Eye (tissue), 1 donor: ENCODE measurements at places on chromosomes 12 and 14.

GRCh38 chr12:115404761-115405470, 720.9 kb upstream of the TBX3 start:
- DNase-seq, result peak; percentile 51

DNA sequence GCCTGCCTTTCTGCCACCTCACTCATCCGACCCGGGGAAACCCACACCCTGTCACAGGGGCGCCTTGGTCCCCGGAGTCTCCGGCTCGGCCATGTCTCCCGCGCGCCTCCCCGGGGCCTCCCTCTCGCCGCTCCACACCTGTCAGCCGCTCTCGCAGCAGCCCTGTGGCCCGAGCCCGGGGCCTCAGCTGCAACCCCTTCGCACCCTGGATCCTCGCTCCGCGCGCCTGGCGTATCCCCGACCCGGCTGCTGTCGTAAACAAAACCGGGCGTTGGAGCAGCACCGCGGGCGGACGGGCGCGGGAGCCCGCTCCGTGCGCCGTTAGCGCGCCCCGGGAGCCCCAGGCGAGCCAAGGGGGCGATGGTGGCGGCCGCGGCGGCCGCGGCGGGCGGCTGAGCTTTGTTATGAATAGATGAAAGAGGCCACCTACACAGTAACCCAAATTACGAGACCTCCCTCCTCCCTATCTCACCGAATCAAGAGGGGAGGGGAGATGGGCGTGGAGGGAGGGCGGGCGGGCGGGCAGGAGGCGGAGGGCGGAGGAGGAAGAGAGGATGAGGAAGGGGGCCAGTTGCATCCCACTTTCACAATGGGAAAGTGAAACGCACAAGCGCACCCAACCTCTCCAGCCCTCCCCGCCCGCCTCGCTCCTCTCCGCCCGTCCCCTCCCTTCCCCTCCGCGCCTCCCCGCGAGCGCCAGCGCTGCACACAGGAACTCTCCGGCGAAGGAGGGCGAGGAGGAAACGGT, at the start of gene PLXNC1:
PLXNC1 (plus strand) TSS at position 587 of the 748 bp plus-strand sequence. CDS start 395 bp downstream, outside the sequence.
- peak; percentile 86 for DNase-seq

DNA sequence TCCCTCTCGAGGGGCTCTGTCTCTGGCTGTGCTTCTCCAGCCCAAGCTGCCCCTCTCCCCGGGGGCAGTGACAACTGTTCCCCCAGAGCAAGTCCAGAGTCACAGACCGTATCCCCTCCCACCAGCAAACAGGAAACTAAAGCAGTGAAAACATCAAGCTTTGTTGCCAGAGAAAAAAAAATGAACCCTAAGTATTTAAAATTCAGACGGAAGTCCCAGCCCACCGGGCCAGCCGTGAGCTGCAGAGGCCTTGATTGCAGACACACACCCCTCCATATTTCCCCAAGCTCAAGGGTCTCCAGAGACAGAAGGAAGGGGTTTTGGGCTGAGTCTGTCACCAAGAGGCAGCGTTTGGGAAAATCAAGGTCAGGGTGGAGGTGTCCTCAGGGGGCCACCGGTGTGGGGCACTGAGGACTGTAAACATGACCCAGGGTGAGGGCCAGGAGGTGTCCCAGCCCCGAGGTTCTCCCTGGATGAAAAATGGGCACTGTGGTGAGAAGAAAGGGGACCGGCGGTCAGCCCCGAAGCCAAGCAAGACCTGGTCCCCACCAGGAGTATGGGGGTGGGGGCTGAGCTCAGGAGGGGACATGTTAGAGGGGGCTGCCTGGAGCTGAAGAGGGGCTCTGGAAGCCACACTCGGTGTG, 7.7 kb downstream of the PHETA1 start:
- no peak for DNase-seq

GRCh38 chr12:125412506-125412905, 347.3 kb downstream of the AACS start:
- no peak for DNase-seq

DNA sequence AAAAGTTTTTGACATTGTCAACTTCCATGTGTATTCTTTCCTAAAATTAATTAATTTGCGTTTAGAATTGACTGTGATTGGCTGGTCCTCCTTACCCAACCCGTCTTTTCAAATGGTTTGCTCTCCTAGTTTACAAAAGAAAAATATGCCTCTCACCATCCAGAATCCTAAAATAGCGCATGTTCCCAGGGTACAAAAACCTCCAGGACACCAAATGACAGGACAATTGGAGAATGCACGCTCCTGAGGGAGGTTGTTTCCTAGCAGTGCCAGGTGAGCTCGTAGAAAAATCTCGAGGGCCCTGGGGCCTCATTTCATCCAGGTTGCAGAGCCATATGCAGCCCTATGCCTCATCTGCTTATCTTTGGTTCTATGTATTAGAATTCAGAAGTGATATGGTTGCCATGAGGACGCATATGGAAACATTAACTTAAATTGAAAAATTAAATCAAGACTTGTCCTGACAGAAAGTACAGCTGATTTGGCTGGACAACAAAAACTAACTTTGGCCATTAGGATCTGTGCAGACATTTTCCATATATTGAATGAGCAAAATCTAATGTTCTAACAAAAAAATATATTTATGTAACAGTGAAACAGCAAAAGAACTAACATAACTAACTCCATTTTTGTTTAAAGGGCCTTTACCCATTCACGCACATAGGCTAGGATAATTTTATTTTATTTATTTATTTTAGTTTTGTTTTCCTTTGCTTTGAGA, 28.2 kb upstream of the EGLN3 start:
- peak; percentile 18 for DNase-seq

- DNase-seq, result no peak
Observed at GRCh38 chr12:72464471-72464870, 192.3 kb downstream of the TRHDE start.

DNA sequence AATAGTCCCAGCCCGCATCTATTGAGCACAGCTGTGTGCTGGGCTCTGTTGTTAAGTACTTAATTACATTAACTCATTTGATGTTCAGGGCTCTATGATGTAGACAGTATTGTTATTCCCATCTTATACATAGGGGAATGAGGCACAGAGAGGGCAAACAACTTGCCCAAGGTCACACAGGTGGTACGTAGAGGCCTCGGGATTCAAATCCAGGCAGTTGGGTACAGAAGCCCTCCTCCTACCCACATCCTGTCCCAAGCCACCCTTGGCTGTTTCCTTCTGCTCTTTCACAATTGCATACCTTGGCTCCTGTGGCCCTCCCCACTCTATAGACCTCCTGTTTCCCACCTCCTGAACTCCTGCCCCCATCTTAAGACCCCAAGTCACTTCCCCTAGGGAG, 10.0 kb upstream of the GPR68 start:
- no peak for DNase-seq

DNA sequence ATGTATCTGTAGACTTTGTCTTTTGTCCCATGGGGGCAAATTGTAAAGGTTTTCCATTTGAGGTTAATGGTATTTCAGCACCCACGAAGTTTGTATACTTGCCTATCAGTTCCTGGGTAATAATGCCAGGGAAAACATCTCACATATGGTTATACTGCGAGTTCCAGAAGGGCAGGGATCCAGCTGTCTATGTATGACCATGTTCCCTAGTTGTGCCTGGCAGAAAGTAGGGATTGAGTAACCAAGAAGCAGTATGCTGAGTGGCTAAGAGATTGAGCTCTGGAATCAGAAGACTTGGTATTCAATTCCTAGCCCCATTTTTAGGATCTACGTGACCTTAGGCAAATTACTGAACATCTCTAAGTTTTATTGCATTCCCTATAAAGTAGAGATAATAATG, 173.2 kb upstream of the PWP1 start:
- no peak for DNase-seq

- DNase-seq, result no peak
Observed at GRCh38 chr12:125418902-125419564, 353.8 kb downstream of the AACS start.

DNA sequence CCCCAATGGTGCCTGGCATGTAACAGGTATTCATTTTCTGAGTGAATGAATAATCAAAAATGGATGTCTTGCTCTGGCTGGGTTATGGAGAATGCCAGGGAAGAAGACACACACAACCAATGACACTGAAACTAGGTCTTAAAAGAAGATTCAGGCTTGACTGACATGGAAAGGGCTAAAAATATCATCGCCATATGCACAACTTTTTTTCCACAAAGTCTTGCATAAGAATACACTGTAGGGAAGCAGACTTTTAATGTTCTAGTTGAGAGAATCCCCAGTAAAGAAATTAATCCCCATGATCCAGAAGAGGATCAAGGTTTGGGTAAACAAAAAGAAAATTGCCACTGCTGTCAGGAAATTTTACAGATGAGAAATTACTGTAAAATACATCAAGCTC, 116.4 kb downstream of the SLC2A13 start:
- no peak for DNase-seq

- no peak for DNase-seq
Observed at GRCh38 chr14:103172921-103173320, 49.7 kb downstream of the TNFAIP2 start.

DNA sequence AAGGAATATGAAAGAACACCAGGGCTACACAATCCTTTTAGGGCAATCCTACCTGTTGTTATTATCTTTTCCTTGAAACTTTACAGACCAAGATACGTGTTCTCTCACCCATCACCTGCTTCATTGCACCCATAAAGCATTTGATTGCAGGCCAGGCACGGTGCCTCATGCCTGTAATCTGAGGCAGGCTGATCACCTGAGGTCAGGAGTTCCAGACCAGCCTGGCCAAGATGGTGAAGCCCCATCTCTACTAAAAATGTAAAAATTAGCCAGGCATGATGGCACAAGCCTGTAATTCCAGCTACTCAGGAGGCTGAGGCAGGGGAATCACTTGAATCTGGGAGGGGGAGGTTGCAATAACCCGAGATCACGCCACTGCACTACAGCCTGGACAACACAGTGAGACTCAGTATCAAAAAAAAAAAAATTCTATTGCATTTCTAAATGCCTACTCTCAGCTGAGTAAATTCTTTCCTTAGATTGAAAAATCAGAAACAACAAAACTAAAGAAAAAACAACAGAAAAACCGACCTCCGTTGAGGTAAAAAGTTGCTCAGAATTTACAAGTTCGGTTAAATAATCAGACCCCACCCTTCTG, 183.7 kb upstream of the TMEM132C start:
- no peak for DNase-seq

DNA sequence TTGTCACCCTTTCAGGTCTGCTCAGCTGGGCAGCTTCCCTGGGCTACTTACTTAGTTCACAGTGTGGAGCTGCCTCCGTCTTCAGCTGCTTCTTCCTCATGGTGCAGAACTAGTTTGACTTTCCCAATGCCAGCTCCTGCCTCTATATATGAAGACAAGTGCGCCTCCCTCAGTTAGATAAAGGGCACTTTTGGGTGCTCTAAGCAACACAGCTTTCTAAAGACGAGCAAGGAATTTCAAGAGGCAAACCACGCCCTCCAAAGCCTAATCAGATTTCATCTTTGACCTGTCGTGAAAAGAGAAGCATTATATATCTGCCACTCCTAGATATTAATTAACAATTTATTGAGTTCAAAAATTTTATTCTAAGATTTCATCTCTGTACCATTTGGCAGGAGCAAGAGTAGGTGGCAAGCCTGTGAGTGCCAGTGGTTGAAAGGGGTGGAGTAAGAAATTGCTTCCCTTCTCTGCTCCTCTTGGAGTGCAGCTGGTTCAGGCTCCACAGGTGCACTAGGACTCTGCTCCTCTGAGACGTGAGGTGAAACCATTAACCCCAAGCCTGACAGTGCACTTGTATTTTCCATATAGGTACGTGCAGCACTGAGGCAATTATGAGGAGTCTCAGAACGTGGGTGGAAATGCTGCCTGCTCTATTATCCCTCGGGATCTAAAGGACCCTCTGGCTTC, 2.1 kb upstream of the SLC11A2 start:
- DNase-seq, result peak; percentile 46

- DNase-seq, result no peak
Observed at GRCh38 chr14:104998801-104999200, 13.2 kb downstream of the CLBA1 start.

DNA sequence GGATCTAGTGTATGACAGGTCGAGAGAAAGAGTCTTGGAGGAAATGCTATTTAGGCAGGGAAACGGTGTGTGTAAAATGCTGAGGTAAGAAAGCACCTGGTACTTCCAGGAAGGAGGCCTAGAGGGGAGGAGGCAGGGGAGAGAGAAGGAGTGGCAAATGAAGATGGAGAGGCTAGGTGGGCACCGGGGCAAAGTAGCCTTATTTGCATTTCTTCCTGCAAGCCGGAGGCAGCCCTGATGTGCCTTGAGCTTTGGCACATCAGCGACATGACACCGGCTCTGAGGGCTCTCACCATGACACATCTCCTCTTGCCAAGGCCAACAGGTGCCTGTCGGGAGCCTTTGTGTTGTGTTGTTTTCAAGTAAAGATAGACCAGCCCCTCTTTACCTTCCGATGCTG, 61.6 kb downstream of the CPM start:
- no peak for DNase-seq

- DNase-seq, result no peak
Observed at GRCh38 chr12:106960443-106960842, 4.7 kb downstream of the TMEM263 start.

GRCh38 chr12:126474703-126475102, 1409.5 kb downstream of the AACS start:
- DNase-seq, result no peak

- no peak for DNase-seq
Observed at GRCh38 chr12:114371733-114372132, 34.2 kb downstream of the TBX5 start.

GRCh38 chr12:131832321-131833231, 4.4 kb downstream of the MMP17 start:
- no peak for DNase-seq

DNA sequence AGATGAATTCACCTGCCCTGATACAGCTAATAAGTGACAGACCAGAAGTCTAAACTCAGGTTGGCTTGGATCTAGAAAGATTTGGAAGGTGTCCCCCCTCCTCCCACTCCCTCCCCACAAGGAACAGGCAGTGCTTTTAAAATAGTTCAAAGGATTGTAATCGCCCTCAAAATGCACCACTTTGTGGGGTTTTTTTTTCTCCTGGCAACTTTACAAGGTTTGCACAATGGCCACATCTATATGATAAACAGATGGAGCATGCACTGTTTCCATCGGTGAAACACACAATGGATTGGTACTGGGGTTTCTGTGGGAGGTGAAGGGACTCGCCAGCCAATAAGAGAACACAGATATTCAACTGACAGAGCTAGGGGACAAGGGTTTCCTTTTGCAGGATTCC, 137.4 kb downstream of the LLPH start:
- DNase-seq, result no peak

GRCh38 chr12:79844693-79845092, 90.2 kb downstream of the PPP1R12A start:
- DNase-seq, result no peak

GRCh38 chr14:79786522-79786921, 424.8 kb downstream of the DIO2 start:
- no peak for DNase-seq

GRCh38 chr12:88310666-88311065, 168.6 kb downstream of the TMTC3 start:
- no peak for DNase-seq

GRCh38 chr14:104624939-104625338, 20.4 kb upstream of the TMEM179 start:
- DNase-seq, result no peak

GRCh38 chr12:57736741-57737466, 1.6 kb downstream of the AGAP2 start:
- DNase-seq, result peak; percentile 48
